ENCODE measurements at places on chromosomes 5 and 9. TPM values are rescaled to one million over a fixed set of nuclear protein-coding genes. Genes with fewer than 3 reads are reported as not detected.

The DOLK gene
- 25.6 TPM for total RNA-seq

The CYLC2 gene
- not detected for total RNA-seq

The FAM169A gene
- 14.0 TPM for total RNA-seq

The FAM153A gene
- total RNA-seq = not detected

The C9 gene
- total RNA-seq = not detected

The LIX1 gene
- not detected for total RNA-seq

The AQP7 gene
- not detected for total RNA-seq

The RGS7BP gene
- total RNA-seq = not detected

The CCNH gene
- 66.1 TPM for total RNA-seq

The SAPCD2 gene
- total RNA-seq = 31.6 TPM

The GHR gene
- total RNA-seq = 0.42 TPM

The PCDHGA7 gene
- 0.92 TPM for total RNA-seq

The COL23A1 gene
- 0.35 TPM for total RNA-seq

The SYNPO gene
- total RNA-seq = 7.3 TPM

The LCN1 gene
- not detected for total RNA-seq

The GRM6 gene
- not detected for total RNA-seq

The GCNT4 gene
- 3.1 TPM for total RNA-seq

The KIF20A gene
- total RNA-seq = 39.3 TPM

The SHISAL2B gene
- total RNA-seq = not detected

The STKLD1 gene
- not detected for total RNA-seq

The SH3RF2 gene
- total RNA-seq = 19.2 TPM

The PAPPA gene
- total RNA-seq = 1.3 TPM

The GABBR2 gene
- 0.19 TPM for total RNA-seq

The GMCL2 gene
- not detected for total RNA-seq

The ACOT12 gene
- not detected for total RNA-seq

The TTC23L gene
- 0.05 TPM for total RNA-seq

The CDH10 gene
- 0.07 TPM for total RNA-seq

The PHYHD1 gene
- 6.3 TPM for total RNA-seq

The FBLL1 gene
- not detected for total RNA-seq

The S100Z gene
- total RNA-seq = not detected

The FOXD4L5 gene
- total RNA-seq = not detected

The LHX6 gene
- not detected for total RNA-seq

The RAB3C gene
- total RNA-seq = not detected

The C9orf43 gene
- 0.35 TPM for total RNA-seq

The GRXCR2 gene
- not detected for total RNA-seq

The OSTF1 gene
- total RNA-seq = 52.5 TPM

The CFAP77 gene
- total RNA-seq = not detected

The PCDHGA3 gene
- total RNA-seq = 0.14 TPM

The PRLR gene
- total RNA-seq = 0.05 TPM

The FOXD4L6 gene
- 0.05 TPM for total RNA-seq

The SLC4A9 gene
- total RNA-seq = not detected

The TEX10 gene
- total RNA-seq = 27.5 TPM

The BRINP1 gene
- not detected for total RNA-seq

The MOB3B gene
- 6.0 TPM for total RNA-seq

The PRUNE2 gene
- 0.07 TPM for total RNA-seq

The CTXN3 gene
- not detected for total RNA-seq

The ALDH7A1 gene
- total RNA-seq = 52.1 TPM

The OLFML2A gene
- 37.5 TPM for total RNA-seq

The NUTM2G gene
- total RNA-seq = not detected

The HAVCR2 gene
- total RNA-seq = not detected

The CMYA5 gene
- total RNA-seq = 0.09 TPM

The FOXD4L3 gene
- not detected for total RNA-seq

The CCL27 gene
- not detected for total RNA-seq

The REEP2 gene
- total RNA-seq = 15.8 TPM

The JAKMIP2 gene
- 0.14 TPM for total RNA-seq

The PCDHB16 gene
- total RNA-seq = 0.14 TPM

The PCDHA6 gene
- not detected for total RNA-seq

The TSLP gene
- 0.85 TPM for total RNA-seq

Measured in airway epithelial cell (primary cell).